ENCODE measurements at places on chromosomes 3 and 15.

DNA sequence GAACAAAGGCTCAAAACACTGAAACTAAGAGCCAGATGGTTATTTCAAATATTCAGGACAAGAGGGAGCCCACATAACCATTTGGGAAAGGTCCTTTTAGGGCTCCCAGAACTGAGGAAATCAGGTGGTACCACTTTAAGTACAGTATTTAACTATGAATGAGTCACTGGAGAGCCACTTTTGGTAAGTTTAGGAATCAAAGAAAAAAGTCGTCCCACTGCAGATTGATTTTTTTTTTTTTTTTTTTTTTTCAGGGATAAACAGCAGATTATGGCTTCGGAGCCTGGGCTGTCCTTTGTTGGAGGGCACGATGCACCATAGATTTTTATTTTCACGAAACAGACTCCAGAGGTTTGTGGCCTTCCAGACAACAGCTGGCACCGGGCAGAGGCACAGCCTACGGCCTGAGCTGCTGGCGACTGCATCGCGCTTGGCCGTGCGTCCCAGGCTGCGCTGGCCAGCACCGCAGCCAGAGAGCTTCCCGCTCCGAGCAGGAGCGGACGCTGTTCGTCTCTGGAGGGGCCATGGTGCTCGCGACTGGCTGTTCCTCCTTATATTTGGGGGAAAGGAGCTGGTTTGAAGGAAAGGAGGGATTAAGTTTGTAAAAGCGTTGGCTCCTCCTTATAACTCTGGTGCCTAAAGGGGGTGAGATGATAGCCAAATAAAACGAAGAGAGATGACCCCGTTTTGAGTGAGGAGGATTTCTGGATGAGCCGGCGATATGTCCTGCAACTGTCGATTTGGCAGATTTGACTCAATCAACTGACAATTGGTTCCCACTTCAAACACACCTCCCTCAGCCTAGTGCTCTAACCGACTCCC is 152.9 kb upstream of the GOLIM4 start:
- peak; percentile 4 for DNase-seq

GRCh38 chr3:12179441-12179840 is 20.7 kb upstream of the TIMP4 start:
- DNase-seq: no peak

- no peak for DNase-seq
These were observed 328.0 kb upstream of the CDIN1 start for GRCh38 chr15:36251450-36251849.

GRCh38 chr3:15808679-15809310 is 11.0 kb upstream of the ANKRD28 start:
- no peak for DNase-seq

GRCh38 chr3:136109499-136109898 is 86.6 kb downstream of the MSL2 start:
- DNase-seq: no peak

DNA sequence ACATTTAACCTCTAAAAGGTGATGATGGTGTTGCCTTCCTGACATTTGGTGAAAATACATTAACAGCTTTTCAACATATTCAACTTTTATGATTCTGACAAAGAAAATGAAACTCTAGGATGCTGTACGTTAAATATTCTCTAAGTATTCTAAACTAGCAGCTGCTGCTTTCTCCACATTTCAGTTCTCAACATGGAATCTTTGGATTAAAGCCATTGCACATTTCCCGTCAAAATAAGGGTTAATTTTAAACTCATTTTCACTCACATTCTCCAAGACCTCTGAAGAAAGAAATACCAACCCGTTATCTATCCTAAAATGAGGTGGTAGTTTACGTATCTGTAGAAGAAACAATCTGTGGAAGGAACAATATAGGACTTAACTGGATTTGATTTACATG is 655.7 kb upstream of the ARPP21 start:
- no peak for DNase-seq

- no peak for DNase-seq
These were observed 108.5 kb downstream of the TNIK start for GRCh38 chr3:171351676-171352075.

- peak; percentile 7 for DNase-seq
These were observed 84.9 kb downstream of the THBS1 start for GRCh38 chr15:39665629-39666250.

- DNase-seq: no peak
These were observed 12.4 kb downstream of the GNB4 start for GRCh38 chr3:179438841-179439240.

GRCh38 chr3:473033-473800 is 276.7 kb downstream of the CHL1 start:
- no peak for DNase-seq

DNA sequence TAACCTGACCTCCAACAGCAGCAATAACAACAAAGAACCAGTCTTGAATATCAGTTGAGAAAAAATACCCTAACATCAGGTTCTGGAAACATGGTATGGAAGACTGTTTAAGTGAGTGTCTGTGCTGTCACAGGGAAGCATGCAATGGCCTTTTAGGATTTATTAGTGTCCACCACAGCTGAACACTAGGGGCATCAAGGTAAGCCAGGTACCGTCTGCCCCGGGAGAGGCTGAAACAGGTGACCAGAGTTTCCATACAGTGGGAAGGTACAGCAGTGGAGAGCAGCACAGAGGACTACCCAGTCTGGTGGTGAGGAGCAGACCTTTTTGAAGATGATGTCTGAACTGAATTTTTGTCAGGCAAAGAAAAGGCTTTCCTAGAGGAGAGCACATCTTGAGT is 18.4 kb downstream of the ZDHHC23 start:
- no peak for DNase-seq

- DNase-seq: no peak
These were observed 65.2 kb downstream of the FNDC3B start for GRCh38 chr3:172104471-172105072.

- DNase-seq: no peak
These were observed 5.7 kb downstream of the EXOSC7 start for GRCh38 chr3:44981751-44982150.

DNA sequence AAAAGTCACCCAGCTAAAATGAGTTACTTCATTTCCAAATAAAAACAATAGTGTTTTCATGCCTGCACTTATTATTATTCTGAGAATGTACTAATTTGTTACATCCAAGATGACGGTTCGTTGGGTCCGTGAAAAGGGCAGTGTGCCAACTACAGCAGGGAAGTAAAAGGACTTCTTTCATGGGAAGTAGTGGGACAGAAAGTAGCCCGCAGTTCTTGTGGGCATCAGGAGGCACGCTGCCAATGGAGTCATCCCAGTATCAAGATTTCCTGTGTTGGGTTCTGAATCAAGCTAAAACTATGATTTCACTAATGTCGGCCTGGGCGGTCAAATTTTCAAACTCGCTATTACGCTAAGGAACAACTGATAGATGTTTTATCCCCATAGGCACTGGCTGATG is 254.5 kb upstream of the SOX2 start:
- no peak for DNase-seq

- no peak for DNase-seq
These were observed 131.8 kb downstream of the FOXB1 start for GRCh38 chr15:60135961-60136360.

DNA sequence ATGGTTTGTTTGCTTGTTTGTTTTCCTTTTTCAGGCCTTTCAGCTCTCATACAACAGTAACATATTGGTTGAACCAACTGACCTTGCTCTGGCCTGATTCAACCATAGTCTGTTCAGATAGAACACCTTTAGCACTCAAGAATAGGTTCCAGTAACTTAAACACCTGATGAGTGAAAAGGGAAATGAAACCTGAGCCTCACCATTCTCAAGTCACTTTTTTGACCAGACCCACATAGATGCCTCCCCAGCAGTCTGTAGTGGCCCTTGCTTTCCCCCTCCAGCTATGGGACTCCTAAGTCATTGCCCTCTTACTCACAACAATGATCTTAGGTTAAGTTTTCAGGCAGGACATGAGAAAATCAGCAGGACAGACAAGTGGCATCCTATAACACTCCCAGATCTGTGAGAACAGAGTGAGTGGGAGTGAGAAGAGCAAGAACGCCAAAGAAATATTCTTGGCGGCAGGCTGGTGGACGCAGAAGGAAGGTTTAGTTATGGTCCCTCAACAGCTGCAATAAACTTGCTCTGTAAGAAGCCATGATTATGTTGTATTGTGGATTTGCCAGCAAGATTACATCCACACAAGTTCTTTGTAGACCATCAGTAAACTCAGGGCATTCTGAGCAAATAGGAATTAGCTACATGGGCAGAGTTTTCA is 367.5 kb downstream of the MECOM start:
- no peak for DNase-seq

GRCh38 chr15:44654858-44655257 is 8.6 kb downstream of the SPG11 start:
- no peak for DNase-seq

DNA sequence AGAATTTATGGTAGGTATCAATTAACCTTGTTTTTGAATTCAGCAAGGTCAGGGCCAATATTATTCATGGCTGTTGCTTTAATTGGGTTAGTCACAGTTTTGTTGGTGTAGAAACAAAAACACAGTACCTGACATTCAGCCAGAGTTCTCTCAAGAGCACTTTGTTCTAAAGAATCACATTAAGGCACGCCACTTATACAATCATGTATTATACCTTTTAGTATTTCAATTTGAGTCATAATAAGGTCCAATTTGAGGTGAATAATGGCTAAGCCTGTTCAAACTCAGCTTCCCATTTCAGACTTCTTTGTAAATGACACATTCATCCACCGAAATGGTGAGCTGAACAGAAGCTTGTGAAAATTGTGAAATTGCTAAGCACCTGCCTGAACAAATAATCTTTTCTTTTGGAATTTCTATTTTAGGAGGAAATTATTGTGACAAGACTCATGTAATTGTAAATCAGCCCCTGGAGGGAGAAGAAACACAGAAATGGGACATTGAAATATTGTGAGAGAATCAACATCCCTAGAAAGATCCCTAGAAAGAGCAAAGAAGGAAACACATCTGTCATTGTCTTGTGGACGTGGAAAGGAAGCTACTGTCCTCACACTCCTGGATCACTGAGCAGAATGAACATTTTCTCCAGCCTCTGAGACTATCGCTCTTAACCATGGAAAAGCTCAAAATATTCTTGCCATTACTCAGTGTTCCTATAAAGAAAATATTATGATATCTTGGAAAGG is 29.3 kb downstream of the RIOX2 start:
- DNase-seq: no peak

GRCh38 chr3:77204788-77205187 is 164.9 kb downstream of the ROBO2 start:
- no peak for DNase-seq

- DNase-seq: no peak
These were observed 190.6 kb downstream of the TCF12 start for GRCh38 chr15:57109005-57109404.

DNA sequence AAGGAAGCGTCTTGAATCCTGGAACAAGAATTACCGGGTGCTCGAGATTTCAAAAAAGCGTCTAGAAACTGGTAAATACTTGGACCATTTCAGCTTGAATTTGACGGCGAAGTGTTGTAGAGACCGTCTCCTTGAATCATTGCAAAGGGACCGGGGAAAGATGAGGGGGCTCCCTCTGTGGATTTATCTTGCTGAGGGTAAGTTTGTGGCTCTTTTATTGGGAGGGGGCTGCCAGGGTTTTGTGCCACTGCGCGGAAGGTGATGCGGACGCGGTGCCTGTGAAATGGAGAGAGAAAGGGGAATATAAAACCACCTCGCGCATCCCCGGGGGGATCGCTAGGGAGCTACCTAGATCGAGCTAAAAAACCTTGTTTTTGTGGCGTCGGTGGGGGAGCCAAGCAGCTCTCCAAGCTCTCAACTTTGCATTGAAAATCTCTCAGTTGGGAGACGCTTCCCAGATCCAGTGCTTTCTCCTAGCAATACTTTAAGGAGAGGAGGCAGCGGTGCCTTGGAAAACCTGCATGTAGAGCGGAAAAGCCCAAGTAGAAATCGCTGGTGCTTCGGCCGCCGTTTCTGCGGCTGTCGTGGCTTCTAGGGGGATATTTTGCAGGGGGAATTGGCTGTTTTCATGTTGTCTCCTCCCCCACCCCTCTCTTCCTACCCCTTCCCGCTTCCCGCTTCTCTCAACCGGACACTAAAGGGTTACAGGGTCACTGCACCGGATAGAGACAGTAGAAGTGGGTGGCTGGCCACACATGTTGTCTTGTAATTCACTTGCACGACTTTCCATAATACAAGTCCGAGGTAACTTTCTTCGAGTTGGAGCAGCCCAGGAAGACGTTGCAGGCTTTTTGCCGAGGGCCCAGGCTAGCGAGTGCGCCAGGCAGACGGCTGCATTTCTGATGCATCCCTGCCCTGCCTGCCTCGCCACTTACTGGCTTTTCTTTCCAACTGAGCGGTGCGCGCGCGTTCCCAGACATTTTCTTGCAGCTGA is 187.6 kb downstream of the NLGN1 start:
- peak; percentile 34 for DNase-seq

- DNase-seq: no peak
These were observed 17.0 kb upstream of the MUC4 start for GRCh38 chr3:195828762-195829161.

- DNase-seq: no peak
These were observed 268.2 kb upstream of the LYSMD4 start for GRCh38 chr15:100001405-100001804.

DNA sequence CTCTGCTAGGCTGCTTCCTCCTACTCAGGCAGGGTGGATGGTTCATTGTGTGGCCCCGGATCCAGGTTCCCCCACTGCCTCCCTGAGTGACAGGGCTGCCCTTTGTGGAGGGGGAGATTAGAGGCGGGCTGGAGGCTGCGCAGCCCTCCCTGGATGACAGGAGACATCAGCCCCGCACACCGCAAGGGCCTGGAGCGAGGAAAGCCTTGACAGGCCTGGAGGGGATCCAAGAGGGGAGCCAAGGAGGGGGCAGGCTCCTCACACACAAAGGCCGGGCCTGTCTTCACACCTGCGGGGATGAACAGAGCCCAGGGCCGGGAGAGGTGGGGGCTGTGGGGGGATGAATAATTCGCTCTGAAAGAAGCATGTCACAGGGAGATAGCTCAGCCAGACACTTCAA is 72.9 kb downstream of the RPN1 start:
- DNase-seq: no peak

GRCh38 chr15:71715914-71716313 is 94.4 kb upstream of the NR2E3 start:
- DNase-seq: no peak

- DNase-seq: no peak
These were observed 185.1 kb upstream of the TGFBR2 start for GRCh38 chr3:30421266-30421665.

GRCh38 chr15:62799919-62800318 is 242.6 kb upstream of the TPM1 start:
- DNase-seq: no peak

- peak; percentile 85 for DNase-seq
These were observed at the start of the genes BBS4 and HIGD2B for GRCh38 chr15:72685925-72686794. BBS4 (plus strand) TSS chr15:72686207; CDS start chr15:72686228, 21 bp downstream. HIGD2B (minus strand) TSS chr15:72686182; CDS start chr15:72676374, 9,808 bp downstream.

DNA sequence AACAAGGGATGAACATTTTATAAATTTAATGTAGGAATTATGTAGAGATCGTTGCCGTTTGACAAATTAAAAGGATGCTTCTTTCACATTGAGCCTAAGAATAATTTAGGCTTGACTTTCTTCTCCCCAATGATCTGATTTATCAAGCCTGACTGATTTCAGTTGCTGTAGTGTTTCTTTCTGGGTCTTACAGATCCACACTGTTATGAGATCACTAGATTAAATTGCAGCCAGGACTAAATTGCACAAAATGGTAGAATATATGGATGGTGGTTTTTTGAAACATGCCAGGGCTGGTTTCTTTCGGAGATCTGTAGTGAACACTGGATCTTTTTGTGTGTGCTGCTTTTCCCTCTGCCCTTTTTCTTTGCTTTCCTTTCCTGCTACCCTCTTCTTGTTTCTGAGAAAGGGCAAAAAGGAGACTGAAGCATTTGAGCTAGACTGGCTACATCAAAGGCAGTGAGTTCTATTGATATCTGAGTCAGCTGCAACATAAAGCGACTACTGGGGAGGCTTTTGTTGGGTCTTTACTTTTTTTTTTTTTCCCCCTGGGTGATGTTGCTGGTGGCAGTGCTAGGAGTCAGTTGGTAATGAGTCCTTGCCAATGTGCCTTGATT is 83.0 kb downstream of the AKAP13 start:
- no peak for DNase-seq
